ENCODE measurements at places on chromosomes 3 and 15.

GRCh38 chr15:79307251-79307650 is 3.7 kb upstream of the TMED3 start:
- no peak for DNase-seq

DNA sequence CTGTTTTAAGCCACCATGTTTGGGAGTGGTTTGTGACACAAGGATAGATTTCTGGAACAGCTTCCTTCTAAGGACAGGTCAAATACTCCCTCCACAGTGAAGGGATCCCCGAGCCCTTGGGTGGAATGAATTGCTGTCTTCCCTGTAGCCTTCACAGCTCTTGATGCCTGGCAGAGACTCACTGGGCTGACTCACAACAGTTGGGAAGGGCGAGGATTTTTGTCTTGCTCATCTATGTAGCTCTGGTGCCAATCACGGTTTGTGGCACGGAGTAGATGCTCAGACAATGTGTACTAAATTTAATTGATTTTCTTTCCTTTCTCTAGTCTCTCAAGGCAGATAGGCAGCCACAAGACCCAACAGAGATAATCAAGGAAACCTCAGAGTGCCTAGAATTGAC is 27.0 kb downstream of the CRYGS start:
- DNase-seq: no peak

GRCh38 chr3:31714495-31715280 is 182.0 kb downstream of the STT3B start:
- no peak for DNase-seq

DNA sequence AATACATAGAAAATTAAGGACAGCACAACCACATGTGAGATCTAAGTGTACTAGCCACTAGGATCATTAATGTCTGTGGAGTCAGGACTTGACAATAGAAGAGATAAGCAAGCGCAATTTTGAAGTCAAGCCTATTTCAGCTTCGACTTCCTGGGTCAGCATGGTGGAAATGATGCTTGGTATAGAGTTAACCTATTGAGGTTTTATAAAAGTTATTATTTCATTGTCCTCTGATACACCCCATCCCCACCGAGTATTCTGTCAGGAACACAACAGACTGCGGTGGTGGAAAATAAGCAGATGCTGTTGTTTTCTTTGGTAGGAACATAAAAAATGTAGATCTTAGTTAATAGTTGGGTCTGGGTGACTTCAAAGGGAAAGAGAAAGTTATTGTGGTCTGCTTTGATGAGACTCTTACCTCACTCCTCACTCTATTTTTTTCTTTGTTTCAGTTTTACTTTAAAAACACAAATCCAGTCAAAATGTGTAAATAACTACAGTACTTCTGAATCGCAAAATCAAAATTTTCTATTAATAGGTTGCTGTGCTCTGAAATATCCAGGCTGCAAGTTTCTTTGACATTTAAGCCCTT is 82.1 kb downstream of the IL5RA start:
- no peak for DNase-seq

- DNase-seq: no peak
Observed at GRCh38 chr15:63396152-63396928, 14.7 kb upstream of the CA12 start.

DNA sequence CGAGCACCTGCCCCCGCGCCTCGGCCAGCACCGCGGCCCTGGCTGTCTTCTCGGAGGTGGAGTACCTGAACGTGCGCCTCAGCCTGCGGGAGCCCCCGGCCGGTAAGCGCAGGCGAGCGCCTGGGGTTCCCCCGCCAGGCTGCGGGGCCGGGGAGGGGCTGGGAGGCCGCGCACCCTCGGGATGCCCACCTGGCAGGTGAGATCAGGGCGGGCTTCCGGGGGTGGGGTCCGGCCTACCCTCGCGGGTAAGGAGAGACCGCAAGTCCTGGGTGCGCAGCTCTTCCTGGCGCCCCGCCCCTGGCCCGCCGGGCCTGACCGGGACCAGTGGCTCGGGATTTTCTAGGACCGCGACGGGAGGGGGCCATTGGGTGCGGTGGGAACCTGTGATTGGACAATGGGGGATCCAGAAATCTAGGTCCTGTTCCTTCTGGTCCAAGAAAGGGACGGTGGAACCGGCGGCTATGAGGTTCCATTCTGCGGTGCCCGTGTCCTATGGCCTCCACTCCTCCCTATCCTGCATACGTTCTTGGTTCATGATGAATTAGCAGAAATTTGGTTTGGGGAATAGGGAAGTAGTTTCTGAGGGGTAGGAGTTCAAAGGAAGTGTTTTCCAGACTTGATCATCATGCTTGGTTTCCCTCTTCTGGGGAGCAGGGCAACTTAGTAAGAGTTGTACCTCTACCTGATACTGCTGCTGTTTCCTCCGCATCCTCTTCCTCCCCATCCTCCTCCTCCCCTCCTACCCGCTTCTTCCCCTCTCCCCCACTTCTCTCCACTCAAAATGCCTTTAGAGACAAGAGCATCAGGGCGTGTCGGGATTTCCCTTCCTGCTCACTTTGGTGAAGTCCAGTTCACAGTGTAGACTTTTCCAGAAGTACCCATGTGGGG is 808 bp downstream of the ARRDC4 start:
- no peak for DNase-seq

All from effector CD4-positive, alpha-beta T cell (primary cell).